ENCODE measurements at places on chromosomes 5 and 9.
A peak's percentile ranks its signal among the peaks of the same experiment; 100 is the strongest.

- no peak for DNase-seq
These were observed 18.0 kb downstream of the CLTA start for GRCh38 chr9:36208521-36209253.

DNA sequence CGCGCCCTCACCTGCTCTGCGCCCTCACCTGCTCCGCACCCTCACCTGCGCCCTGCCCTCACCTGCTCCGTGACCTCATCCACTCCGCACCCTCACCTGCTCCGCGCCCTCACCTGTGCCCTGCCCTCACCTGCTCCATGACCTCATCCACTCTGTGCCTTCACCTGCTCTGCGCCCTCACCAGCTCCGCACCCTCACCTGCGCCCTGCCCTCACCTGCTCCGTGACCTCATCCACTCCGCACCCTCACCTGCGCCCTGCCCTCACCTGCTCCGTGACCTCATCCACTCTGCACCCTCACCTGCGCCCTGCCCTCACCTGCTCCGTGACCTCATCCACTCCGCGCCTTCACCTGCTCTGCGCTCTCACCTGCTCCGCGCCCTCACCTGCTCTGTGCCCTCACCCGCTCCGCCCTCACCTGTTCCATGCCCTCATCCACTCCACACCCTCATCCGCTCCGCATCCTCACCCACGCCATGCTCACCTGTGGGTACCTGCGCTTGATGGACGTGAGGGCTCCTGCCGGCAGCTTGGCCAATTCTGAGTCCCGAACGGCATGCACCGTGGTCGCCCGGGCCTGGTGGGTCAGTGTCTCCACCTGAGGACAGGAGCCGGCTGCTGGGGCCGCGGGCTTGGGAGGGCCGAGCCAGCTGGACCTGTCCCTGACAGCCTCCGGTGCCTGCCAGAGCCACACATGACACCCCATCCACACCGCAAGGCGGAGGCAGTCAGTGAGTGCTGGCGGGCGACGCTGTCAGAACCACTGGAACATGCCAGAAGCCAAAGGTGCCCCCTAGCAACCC, 35.6 kb upstream of the NSMF start:
- DNase-seq, result no peak

DNA sequence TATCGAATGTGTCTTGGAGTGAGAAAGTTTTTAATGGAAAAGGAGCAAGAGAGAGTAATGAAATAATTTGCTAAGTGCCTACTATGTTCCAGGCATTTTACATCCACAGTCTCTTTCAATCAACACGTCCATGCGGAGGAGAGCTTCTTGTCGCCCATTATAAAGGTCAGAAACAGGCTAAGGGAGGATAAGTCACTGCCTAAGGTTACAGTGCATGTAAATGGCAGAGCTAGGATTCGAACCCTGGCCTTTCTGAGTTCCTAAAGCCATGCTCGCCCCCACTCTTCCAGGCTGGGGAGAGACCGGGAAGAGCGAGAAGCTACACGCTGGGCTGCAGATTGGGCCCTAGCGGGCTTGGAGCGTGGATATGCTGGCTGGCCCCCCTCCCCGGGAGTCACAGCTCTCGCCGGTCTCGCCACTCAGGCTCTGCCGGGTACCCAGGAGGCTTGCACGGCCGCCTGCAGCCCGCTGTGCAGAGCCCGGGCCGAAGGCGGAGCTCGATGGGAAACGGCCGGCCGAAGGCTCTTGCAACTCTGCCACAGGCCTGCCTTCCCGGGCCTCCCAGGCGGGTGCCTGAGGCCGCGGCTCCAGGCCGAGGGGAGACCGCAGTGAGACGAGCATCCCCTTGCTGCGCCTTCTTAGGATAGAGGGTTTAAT, 775 bp upstream of the LHX2 start:
- peak; percentile 34 for DNase-seq

DNA sequence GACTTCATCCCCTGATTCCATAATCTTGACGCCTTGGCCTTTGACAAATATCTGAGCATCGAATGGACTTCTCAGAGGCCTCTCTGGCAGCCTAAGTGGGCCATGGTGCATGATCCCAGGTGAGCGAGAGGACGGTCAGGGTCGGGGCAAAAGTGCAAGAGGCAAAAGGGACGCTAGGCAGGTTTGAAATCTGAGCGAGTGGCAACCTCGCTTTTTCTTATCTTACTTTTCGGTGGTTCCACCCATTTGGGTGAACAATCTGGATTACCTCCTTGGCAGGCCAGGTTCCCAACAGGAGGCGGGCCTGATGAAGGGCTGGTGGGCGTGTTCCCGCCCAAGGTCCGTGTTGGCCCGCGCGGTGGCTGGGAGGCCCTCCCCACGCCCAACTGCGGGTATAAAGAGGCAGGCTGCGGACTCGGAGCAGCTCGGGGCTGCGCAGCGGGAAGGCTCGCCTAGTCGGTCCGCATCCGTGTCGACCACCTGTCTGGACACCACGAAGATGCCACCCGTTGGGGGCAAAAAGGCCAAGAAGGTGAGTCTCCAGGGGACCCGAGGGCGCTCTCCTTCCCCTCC, at the start of gene BHMT:
BHMT (plus strand) TSS at position 423 of the 573 bp plus-strand sequence; CDS start at position 500, 77 bp downstream.
- DNase-seq, result no peak

- no peak for DNase-seq
These were observed 130.1 kb downstream of the RPS23 start for GRCh38 chr5:82147860-82148573.

GRCh38 chr5:602466-603035, 9.6 kb upstream of the CEP72 start:
- DNase-seq, result no peak

DNA sequence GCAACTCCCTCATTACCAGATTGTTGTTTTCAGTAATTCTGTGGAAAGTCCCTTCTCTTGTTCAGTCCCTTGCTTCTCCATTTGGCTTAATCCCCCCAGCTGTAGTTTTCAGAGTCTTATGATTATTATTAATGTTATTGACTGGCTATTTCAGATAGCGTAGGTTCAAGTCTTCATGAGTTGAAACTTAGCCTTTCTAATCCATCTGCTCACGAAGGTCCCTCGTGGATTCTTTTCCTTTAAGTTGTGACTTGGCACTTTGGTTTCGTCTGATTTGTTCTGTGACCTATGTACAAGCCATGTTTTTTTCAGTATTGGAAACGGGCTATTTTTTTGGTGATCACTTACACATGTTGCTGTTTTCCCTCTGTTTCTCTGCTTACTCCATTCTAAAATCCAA, 260.3 kb downstream of the TMEM167A start:
- no peak for DNase-seq

DNA sequence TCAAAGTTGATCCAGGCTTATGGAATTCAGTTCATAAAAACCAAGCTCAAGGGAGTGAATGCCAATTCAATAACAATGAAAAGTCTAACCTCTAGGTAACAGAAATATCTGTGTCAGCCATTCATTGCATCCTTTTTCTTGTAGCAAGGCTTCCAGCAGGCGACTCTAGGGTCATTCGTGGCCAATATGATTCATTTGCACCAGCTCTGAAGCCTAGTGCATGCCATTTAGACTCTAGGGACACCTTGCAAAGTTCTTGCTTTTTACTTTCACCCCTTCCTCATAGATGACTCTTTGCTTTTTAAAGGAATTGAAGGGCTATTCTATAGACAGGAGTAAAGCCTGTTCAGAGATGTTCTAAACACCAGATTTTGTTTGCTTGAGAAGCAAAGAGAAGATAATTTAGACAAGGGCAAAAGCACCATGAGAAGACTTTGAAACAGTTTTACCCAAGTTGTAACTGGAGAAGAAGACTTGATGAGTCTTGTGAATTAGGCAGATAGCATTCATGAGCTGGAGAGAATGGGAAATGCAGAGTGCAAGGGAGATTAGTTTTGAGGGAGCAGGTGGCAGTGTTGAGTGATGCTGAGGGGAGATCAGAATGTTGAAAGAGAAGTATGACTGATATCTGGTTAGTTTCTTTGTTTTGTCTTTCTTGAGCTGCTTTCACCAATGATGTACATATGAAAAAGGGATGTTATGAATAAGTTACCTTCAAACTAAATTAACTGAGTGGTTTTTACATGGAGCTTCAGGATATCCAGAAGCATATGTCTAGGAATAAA, 94.5 kb downstream of the F2RL2 start:
- no peak for DNase-seq

DNA sequence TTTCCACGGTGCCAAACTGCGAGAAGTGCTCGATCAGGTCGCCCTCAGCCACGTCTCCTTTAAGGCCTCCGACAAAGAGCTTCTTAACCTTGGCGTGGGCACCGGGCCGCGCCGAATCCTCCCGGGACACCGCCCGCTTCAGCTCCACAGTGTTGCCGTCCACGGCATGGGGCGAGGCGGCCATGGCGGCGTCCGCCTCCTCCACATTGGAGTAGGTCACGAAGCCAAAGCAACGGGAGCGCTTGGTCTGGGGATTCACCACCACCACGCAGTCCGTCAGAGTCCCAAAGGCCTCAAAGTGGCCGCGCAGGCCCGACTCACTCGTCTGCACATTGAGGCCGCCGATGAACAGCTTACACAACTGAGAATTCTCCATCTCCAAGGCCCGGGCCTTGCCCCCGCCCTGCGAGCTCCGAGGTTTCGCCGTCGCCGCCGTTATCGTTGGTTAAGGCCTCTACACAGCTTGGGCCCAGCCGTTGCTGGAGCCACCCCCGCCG, 424 bp downstream of the HNRNPA0 start:
- DNase-seq, result peak; percentile 41

GRCh38 chr5:172633403-172633970, 7.6 kb upstream of the NEURL1B start:
- no peak for DNase-seq

- DNase-seq, result no peak
These were observed 30.7 kb upstream of the VCAN start for GRCh38 chr5:83440826-83441225.

GRCh38 chr9:77374266-77374665, 196.9 kb downstream of the VPS13A start:
- DNase-seq, result no peak

GRCh38 chr5:65722575-65723403, 784 bp downstream of the NLN start:
- peak; percentile 53 for DNase-seq

GRCh38 chr9:98120476-98120875, 1.5 kb upstream of the TRIM14 start:
- no peak for DNase-seq

- DNase-seq, result no peak
These were observed 12.0 kb downstream of the ISL1 start for GRCh38 chr5:51395245-51395644.

GRCh38 chr9:7196467-7196866, 438.7 kb downstream of the KDM4C start:
- no peak for DNase-seq

- DNase-seq, result no peak
These were observed 138.1 kb upstream of the WWC1 start for GRCh38 chr5:168153263-168153875.

- DNase-seq, result no peak
These were observed 22.3 kb downstream of the ZNF474 start for GRCh38 chr5:122151640-122152039.

- no peak for DNase-seq
These were observed 59.6 kb downstream of the ATG10 start for GRCh38 chr5:82031220-82032119.

GRCh38 chr5:34991486-34992238, 56.1 kb downstream of the AGXT2 start:
- DNase-seq, result no peak

DNA sequence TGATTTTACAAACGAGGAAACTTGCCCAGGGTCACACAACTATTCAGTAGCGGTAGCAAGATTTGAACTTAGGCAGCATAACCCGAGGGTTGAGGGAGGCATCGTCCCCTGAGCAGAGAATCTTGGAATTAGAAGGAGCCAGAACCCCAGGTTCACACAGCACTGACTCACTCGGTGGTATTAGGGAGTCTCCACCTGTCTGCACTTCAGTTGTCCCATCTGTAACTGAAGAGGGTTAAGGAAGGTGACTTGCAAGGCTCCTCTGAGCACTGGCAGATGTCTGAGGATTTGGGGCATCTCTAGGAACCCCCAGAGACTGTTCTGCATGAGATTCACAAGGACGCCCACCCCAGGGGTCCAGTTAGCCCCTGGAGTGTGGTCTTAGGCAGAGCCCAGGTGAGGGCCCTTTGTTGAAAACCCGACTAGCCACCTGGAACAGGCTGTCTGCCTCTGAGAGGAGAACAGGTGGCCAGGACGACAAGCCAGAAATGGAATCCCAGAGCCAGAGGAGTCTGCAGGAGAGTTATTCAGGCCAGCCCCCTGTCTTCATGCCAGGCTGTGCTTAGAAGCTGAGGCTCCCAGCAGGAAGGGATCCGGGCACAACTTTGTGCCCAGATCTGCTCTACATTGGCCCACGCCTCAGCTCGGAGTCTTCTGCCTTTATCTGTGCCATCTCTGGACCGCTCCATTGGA, 50.0 kb upstream of the ORM1 start:
- no peak for DNase-seq

Measured in NCI-H774 (cell line).